GM13977 (cell line): ENCODE measurements at places on chromosomes 16 and 17.

DNA sequence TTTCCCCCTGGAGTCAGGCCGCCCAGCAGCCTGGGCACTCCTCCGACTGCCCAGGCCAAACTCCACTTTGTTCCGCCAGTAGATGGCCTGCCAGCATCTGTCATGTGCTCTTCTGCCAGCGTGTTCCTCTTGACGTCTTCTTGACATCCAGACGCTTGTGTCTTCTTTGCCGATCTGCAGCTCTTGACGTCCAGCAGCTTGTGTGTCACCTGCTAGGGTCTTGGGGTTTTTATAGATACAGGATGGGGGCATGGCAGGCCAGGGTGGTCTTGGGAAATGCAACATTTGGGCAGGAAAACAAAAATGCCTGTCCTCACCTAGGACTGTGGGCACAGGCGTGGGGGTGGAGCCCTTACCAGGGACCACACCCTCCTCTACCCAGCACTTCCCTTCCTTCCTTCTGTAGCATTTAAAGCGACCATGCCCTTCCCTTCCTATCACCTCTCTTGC, 88.7 kb downstream of the BMERB1 start:
- no peak for DNase-seq

GRCh38 chr16:397135-397661, at the start of gene NME4:
NME4 (plus strand) TSS chr16:397199; CDS start chr16:397223, 24 bp downstream.
- peak; percentile 74 for DNase-seq

DNA sequence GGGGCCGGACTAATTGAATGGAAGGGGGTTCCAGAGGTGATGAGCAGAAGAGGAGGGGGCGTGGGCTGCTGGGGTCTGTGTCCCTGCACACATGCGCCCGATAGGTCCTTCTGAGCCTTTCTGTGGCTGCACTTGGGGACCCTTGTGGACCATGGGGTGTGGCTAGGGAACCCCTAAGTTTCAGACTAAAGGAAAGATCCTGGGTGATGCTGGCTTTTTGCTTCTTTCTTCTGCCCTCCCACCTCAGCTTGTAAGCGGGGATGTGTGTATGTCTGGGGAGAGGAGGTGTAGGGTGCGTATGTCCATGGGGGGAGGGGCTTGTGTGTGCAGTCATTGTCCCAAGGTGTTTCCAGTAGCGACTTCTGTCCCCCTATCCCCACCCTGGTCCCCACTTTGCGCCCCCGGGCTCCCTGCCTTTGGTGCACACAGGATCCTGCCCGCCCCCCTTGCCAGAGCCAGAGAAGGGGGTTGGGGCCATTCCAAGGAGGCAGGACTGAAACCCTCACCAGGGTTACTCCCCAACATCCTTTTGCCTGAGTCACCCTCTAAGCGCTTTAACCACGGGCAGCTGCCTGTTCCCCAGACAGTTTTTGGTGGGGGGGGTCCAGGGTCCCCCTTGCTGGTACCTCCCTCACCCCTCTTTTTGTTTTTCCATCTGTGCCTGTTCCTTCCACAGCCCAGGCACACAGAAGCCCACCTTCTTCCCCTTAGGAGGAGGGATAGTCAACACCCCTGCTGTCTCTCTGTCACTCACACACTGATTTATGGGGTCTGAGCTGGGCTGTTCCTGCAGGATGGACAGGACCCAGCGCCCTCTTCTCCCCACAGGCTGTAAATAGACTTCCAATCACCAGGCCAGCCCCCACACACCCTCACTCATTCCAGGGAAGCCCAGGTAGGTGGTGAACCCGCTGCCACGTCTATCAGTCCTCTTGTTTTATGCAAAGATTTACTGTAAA, 83.2 kb downstream of the ARHGAP23 start:
- DNase-seq = peak; percentile 31

DNA sequence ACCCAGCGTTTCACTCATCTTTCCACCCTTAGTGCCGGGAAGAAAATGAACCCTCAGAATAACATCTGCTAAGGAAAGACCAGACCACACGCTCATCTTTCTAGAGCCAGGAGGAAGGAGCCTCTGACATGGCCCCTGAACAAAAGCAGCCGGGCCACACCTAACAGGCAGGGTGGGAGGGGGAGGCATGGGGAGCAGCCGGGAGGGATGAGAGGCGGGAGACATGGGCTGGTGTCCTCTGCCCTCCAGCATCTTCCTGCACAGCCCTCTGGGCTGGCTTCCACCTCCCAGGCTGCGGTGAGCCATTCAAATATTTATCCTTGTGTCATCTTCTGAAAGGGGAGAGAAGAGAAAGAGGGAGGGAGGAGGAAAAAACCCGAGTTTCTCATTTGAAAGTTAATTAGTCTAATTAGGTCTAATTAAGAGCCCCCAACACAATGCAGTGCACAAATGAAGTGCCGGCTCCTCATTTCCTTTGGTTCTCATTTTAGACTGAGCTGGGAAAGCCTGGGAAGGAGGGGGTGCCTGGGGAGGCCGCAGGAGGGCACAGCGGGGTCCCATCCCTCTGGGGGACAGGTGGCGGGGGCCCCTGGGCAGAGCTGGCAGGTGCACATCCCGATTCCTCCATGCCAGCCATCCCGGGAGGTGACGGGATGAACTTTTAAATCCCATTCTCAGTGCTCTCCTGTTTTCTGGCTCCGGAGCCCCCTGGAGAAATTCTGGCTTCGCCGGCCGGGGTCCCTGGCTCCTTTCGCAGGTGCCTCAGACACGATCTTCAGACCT, 90.5 kb downstream of the ENGASE start:
- no peak for DNase-seq

- peak; percentile 36 for DNase-seq
Measured at GRCh38 chr16:11585460-11586377, 1.0 kb downstream of the LITAF start.

DNA sequence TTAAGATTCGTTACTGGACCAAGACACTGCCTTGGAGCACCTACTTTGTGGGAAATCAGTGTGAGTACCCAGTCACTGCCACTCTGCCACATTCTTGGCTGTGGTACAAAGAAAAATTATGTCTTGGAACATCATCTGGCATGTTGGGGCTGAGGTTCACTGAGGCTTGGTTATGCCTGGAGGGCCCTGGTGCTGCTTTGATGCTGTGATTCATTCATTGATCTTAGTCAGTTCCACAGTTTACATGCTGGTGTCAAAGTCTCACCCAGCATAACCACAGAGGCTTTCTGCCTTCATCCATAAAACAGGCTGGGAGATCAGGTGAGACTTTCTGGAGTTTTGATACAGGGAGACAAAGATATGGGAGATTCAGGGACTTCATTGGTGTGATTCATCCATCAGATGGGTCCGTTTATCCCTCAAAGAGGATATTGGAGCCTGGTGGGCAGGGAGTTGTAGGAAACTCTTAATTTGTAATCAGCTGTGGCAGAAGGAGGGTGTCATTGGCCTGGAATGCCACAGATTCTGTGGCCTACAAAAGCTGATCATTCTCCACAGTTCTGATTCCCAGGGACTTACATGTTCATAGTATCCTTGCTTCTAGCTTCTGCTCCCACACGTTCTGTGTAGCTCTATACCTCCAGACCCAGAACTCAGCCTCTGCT, 322.5 kb downstream of the PMP22 start:
- no peak for DNase-seq
